ENCODE measurements at places on chromosomes 16 and 17.

DNA sequence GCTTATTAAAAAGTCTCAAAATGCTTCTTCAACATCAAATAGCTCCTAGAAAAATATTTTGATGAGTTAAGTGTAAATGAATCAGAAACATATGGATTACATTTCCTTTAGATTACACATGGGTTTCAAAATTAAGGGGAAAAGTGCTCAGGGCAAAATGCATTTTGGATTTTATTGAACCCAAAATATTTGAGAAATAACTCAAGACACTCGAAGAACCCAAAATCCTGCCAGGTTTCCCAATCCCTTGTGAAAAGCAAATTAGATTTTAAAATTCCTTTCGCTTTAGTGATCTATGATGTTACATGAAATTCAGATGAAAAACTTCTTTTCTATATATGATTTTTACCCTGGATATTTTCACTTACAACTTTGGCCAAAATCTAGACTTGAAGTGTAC is 847.4 kb upstream of the SOX9 start:
- no peak for DNase-seq

GRCh38 chr17:74840989-74841666 is 18.6 kb downstream of the GRIN2C start:
- DNase-seq: no peak

DNA sequence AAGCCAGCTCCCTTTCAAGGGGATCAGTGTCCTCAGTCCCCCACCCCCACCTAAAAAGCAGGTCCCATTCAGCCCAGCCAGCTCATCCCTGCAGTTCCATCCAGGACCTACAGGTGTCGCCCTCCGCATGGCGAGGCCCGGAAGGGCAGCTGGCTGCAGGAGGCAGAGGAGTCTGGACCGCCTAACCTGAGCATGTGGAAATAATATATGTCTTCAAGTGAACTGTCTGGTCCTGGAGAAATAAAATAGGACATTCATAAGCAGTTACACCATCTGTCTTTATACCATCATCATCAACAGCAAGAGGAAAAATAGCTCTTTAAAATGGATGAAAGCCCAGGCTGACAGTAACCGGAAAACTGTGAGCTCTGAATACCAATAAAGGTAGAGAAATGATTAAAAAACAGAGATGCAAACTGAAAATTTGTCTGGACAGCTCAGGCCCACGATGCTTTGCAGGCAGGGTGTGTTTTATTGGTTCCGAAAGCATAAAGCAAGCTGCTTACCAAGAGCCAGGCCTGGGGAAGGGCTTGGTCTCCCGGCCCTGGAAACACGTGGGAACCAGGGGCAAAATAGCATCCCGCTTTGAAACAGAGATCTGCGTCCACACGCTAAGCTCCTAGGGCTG is 215.2 kb downstream of the ZFHX3 start:
- DNase-seq: no peak

- no peak for DNase-seq
Measured at GRCh38 chr17:42467889-42468288, 9.2 kb downstream of the ATP6V0A1 start.

DNA sequence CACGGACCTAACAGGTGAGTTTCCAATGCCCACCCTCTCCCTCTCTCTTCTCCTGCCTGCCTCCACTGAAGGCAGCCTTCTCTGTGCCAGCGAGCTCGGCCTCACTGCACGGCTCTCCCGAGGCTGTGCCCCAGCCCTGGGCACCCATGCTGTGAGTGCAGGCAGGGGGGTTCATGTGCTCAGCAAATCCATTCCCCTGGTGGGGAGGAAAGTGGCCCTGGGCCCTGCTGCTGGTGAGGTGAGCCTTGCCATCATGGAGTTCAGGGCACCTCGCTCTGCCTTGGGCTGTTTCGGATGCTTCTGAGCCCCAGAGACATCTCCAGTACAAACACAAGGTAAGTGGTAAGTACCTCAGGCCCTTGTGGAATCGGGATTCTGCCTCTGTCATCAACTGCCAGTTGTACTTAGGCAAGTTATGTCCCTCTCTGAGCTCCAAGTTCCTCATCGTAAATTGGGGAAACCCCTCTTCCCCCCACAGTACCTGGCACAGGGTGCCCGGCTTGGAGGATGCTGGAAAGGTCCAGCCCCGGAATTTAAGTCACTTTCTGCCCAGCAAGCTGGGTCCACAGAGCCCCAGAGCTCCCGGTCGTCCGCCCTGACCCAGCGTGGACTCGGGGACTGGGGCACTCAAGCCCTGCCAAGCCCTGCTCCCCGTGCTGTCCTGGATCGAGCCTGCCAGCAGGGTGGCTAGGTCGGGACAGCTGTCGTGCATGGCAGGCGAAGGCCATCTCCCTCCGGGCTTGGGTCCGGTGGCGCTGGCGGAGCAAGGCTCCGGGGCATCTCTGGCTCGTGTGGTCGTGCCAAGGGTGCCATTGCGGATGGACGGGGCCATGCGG is 684 bp upstream of the NUDT16L1 start:
- DNase-seq: no peak

DNA sequence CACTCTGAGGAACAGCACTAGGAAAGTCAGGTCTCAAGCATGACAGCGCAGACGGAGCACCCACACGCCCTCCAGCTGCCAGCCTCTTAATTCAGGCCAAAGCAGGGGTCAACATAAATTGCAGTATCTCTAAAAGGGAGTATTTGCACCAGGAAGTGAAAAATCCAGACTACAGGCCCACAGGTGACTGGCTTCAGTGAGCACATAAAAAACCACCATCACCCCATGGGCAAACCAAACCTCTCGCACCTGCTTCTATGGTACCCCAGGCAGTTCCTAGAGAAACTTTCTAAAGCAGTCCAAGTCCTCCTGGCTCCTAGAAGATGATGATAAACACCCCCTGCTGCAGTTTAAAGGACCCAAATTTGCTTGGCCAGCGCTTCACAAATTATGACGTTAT is 129.8 kb downstream of the ZNF423 start:
- no peak for DNase-seq

DNA sequence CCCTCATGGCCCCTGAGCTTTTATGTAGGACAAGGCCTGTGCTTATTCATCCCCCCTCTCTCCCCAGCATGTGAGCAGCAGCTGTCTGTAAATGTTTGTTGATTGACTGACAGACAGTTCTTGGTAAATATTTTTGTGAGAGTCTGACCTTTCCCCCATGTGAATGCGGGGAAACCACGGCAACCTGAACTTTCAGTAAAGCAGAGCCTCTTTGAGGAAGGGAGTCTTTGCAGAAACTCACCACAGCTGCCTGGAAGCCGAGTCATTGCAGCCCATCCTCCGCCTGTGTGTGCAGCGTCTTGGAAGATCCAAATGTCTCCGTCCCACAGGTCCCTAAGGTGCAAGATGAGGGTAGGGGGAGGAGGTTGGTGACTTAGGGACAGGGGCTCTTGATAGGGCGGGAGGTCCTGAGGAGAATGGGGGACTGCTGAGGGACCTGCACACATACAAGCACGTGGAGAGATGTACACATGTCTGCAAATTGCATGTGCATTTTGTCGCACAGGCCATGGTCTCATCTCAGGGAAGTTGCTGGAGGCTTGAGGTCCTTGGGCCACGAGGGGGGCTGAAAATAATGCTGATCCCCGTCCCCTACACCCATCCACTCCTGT is 23.0 kb upstream of the IL21R start:
- no peak for DNase-seq

- DNase-seq: no peak
Measured at GRCh38 chr16:681746-682427, 1.7 kb downstream of the STUB1 start.

- DNase-seq: no peak
Measured at GRCh38 chr16:71536752-71537499, 10.7 kb downstream of the CHST4 start.

GRCh38 chr16:73302942-73303341 is 255.0 kb upstream of the ZFHX3 start:
- DNase-seq: no peak

DNA sequence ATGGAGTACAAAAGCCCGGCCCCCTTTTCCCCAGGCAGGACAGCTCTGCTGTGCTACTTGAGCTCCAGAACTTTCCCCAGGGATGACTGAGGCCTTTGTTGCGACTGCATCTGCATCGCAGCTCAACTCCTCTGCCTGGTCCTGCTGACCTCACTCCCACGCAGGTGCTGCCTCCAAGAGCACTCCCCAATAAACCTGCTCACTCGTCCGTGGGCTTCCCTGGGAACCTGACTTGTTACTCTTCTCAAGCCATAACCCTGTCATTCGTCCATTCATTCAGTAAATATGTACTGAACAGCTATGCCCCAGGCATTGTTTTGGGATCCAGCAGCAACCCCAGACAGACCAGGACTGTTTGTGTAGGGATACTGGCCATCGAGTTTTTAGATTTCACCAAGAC is 11.6 kb upstream of the RMI2 start:
- no peak for DNase-seq

- DNase-seq: no peak
Measured at GRCh38 chr16:86924537-86924936, 346.2 kb downstream of the FOXL1 start.

DNA sequence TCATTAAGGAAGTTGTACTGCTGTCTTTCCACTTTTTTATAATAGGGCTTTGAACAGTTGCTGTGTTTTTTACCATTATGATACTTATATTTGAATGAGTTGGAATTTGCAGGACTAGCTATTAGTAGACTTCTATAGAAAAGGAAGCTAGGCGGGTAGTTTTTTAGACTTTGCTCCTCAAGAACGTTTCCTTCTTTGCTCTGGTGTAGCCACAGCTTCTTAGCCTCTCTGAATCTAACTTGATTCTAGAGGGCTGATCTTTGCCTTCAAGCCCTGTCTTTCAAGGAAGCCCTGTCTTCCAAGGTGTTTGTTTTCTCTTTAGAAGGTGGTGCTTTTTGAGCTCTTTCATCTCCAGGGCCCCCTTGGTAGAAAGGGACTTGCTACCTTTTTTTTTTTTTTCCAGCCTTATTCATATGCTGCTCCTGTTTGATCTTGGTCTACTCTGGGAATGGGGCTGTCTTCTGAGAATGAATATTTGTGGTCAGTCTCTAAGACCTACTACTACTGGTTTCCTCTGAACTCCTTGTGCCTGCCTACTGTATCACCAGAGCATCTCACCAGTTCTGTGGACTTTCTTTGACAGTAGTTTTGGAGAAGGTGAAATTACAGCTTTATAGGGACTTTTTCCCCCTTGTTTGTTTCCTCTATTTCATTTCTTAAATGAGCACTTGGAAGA is 52.3 kb upstream of the RASL10B start:
- no peak for DNase-seq

DNA sequence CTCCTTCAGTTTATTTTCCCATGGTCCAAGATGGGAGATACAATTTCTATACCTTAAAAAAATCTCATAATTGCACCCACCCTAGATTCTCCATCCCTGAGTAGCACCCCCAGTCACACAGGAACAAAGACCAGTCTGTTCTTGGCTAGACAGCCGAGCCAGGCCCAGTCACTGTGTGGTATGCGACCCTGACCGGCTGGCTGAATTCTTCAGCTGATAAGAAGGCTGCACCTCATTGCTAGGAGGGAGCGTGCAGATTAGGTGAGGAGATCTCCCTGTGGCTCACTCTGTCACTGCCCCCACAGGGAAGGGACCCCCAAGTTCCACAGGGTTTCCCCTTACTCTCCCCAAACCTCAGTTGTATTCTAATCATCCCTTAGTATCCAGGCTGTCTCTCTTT is 138.7 kb downstream of the SALL1 start:
- DNase-seq: no peak

- no peak for DNase-seq
Measured at GRCh38 chr16:88316151-88316550, 66.6 kb upstream of the ZNF469 start.

All from NCI-H510A (cell line).